Stimulated activated CD8-positive, alpha-beta memory T cell treated with anti-CD3 and anti-CD28 coated beads, Interleukin-4, amount 100 ng/mL, for 24 hours (primary cell): ENCODE measurements at places on chromosomes 6 and 20.

DNA sequence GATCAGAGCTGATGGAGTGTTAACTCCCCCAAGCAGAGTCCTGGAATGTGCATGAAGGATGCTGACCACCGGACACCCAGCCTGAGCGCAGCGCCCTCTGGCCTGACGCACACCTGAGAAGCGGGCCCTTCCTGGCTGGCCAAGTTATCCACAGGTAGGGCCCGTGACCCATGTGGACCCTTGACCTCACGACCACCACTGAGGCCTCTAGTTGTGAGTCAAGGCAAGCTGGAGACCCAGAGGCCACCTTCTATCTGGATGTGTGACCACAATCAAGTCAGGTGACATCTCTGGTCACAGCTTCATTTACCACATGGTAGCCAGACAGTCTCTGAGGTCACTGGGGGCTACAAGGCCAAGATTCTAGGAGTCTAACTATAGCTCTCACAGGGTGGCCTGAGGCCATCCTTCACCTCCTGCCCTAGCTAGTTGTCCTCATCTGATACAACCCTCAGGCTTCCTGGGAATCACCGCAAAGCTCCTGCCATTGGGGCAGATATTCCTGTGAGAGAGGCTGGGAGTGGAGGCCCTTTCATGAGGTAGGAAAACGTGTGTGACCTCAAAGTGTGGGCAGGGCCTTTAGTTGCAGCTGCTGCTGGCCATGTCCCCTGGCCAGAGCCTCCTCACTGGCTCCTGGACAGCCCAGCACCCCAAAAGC lies 53.1 kb downstream of the DSTN start:
- DNase-seq: no peak

GRCh38 chr6:158752613-158753012 lies 66.6 kb downstream of the EZR start:
- no peak for DNase-seq

GRCh38 chr6:44849806-44850205 lies 462.3 kb downstream of the CDC5L start:
- DNase-seq: no peak

GRCh38 chr6:23445157-23445710 lies 680.8 kb upstream of the NRSN1 start:
- no peak for DNase-seq

GRCh38 chr6:52990342-52990741 lies 4.7 kb downstream of the GSTA4 start:
- no peak for DNase-seq

DNA sequence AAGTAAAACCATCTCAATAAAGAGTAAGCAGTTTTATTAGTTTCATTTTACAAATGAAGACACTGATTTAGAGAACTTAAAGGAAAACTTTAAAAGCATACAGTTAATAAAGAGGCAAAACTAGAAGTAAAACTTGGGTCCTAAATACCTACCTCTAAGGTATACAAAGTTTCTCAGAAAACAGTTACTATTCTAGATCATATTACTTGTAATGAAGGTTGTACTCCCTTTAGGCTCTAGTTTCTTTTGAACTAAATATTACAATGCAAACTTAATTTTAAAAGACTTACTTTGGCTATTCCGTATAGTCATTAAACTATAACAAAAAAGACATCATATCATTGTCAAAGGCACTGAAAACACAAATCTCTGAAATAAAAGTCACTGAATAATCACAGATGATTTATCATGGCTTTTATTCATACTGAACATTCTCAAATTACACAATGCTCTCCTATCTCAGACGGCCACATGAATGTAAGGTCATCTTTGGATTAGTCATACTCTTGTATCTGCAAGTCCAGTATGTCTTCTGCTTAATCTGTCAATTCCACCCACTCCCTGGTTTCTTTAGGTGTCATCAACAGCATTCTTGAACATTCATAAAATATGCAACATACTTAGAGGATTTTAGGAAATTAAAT lies 361.6 kb upstream of the RUNX2 start:
- DNase-seq: no peak
